Fibroblast of skin of scalp (primary cell): ENCODE measurements at places on chromosomes 13 and 19.

DNA sequence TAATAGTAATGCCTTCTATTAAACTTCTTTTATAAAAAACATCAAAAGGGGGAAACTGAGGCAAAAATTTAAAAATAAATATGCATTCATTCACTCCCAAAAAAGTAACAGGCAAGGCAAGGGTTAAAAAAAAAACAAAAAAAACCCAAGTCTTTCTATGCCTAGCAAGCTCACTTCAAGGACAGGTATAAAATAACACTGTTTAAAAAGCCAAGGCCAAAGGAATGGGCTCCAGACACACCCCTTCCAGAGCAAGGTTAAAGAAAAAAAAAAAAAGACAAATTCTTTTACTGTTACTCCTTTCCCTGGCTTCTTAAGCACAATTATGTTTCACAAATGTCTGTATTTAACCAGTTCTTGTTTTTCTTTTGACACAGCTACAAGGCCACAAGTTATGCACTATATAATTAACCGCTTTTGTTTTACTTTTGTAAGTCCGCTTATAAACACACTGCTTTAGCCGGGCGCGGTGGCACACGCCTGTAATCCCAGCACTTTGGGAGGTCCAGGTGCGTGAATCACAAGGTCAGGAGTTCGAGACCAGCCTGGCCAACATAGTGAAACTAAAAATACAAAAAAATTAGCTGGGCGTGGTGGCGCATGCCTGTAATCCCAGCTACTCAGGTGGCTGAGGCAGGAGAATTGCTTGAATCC is 3.6 kb downstream of the SIGLEC11 start:
- no peak for DNase-seq

- DNase-seq: no peak
These were observed 4.0 kb downstream of the NOVA2 start for GRCh38 chr19:45969676-45970075.

DNA sequence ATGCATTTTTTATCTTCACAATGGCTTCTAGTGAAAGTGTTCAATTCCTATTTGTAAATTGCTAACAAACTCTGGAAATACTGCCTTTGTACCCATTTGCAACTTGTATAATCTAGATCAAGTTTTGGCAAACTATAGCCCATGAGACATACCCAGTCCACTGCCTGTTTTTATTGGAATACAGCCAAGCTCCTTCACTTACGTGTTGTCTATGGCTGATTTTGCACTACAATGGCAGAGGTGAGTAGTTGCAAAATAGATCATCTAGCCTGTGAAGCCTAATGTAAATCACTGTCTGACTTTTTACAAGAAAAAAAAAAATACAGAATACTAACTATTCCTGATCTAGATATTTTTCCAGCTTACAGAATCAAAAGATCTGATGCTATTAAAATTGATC is 37.1 kb downstream of the DZIP1 start:
- DNase-seq: peak; percentile 33

DNA sequence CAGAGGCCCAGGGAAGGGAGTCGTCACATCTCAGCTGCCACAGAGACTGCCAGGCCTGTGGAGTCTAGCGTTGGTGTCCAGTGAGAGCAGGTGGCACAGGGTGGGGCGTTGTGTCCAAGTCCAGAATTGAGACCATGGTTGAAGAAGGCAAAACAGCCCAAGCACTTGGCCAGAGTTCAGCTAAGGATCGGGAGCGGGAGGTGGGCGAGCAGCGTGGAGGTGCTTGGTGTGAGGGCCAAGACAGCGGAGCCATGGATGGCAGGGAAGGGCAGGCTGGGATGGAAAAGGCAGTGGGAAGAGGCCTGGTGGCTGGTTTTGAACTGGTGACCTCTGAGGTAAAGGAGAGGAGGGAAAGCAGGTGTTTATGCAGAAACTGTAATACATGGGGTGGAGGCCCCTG is 8.0 kb downstream of the IGFLR1 start:
- no peak for DNase-seq

DNA sequence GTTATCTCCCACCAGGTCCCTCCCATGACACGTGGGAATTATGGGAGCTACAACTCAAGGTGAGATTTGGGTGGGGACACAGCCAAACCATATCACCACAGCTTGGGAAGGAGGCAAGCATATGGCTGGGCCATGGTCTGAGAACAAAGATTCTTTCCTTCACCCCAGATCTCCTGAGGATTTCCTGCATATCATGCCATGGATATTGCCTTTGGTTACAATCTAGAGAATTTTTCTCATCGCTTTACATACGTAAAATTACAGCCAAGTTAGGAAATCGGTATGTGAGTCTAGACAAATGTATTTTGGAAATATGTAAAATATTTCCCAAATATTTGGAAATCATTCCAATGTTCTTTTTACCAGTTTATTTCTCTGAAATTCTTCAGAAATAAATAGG is 398.3 kb downstream of the RFC3 start:
- DNase-seq: peak; percentile 67

- peak; percentile 31 for DNase-seq
These were observed 485.3 kb downstream of the UQCRFS1 start for GRCh38 chr19:28727480-28728159.

- DNase-seq: peak; percentile 68
These were observed 1075.0 kb downstream of the DIAPH3 start for GRCh38 chr13:59088716-59089115.

DNA sequence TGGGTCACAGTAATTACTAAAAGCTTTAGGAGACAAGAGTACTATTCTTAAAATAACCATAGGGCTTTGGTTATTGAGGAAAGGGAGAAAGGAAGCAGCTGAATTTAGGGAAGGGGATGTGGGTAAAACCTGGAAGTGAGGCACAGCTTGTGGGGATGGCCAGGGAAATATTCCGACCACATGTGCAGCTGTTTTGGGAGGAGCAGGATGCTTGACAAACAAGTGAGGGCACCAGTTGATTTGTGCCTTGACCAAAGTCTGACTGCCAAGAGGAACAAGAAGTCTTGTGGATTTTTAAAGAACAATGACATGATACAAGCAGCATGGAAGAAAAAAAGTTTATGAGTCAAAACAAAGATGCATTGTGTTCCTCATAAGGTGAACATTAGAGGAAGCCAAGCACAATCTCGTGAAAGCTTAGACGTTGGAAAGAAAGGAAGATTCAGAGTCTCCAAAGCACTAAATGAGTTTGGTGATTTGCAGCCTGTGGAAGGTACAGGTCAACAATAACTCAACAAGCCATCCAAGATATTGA is 108.5 kb upstream of the GPC6 start:
- DNase-seq: no peak

GRCh38 chr13:29067306-29067945 is 247.3 kb downstream of the MTUS2 start:
- no peak for DNase-seq
